ENCODE measurements at places on chromosomes 5 and 9.

DNA sequence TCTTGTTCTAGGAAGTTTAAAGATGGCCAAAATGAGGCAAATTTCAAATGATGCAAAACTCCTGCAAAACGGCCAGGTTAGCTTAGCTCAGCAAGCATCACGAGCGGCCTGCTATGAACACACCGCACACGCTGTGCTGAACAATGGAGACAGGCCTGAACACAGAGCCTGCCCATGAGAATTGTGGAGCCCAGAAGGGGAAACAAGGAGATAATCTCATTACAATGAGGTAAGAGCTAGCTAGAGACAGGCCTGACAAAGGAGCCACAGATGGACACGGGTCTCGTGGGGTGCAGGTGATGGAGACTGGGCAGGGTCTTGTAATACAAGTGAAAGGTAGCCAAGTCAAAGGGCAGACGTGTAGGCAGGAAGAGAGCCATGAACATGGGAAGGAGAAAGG, 50.2 kb downstream of the PSMB7 start:
- DNase-seq: no peak

DNA sequence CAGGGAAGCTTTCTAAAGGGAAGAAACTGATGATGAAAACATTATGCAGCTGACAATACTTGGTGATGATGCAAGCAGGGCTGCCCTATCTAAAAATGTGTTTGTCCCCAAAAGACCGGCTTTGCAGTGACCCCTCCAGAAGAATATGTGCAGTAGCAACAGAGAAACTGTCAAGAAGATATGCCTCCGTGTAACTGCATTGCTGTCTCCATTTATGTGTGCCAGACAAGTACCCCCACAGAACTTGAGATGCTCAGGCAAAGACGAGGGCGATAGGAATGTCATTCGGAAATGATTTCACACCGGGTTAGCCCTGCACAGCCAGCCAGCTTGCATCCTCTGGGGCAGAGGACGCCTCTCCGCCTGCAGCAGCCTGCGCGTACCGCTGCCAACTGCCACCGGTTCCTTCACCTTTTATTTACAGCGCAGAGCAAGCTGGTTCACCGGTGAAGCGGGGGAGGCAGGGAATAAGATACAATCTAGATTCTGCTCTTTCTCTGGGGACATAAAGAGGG, 2.0 kb downstream of the GABBR2 start:
- DNase-seq: no peak

DNA sequence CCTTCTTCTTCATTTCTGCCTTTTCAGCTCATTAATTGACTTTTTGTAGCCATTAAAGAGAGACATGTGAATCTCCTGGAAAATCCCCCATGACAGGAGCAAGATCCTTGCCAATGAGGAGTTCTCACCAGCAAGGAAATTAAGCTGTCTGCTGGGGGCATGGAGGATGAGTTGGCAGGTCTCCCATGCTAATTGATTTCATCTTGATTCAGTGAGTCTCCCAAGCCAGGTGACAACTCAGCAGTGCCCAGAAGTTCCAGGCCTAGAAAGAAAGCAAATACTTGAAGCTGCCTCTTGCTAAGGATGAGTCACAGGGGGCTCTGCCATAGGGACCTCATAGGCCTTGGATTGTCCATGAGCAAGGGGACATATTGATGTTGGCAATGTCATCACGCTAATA, 30.0 kb upstream of the ADRA1B start:
- no peak for DNase-seq

- DNase-seq: no peak
These were observed 284.1 kb downstream of the CTNND2 start for GRCh38 chr5:11620172-11620571.

GRCh38 chr9:137307255-137308056, 5.4 kb upstream of the NRARP start:
- no peak for DNase-seq

GRCh38 chr5:132451387-132451786, 39.2 kb downstream of the IRF1 start:
- DNase-seq: no peak

DNA sequence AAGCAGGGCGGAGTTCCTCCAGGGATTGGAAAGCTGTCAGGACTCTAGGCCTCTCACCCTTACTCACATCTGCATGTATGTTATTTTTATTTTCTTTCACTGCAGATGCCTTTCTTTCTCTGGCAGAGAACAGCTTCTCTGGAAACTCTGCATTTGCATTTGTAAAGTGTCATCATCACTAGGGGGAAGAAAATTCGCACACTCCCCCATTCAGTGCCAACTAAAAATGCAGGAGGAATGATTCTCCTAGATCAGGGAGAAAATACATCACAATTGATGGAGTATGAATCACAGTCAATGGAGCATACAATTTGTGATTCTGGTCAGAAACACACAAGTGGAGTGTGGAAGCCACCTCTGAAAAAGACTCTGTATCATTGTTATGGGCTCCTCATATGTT, 351.4 kb upstream of the FTMT start:
- DNase-seq: no peak

DNA sequence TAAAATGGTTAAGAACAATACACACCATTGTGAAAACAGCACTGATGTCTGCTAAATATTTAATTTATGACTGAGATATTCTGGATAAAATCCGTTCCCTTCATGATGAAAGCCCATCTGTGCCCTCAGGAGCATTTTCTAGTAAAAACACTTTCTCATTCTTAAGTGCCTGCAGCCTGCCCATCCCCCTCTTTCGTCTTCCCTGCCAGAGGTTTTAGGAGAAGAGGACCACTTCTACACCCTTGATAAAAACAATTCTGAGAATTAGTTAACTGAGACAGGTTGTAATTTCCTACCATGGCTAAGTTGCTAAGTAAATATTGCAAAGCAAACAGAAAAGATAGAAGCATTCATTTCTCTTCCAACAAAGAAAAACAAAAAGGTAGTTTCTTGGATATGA, 272.6 kb downstream of the ATPSCKMT start:
- DNase-seq: no peak

GRCh38 chr5:56145511-56145910, 87.6 kb downstream of the ANKRD55 start:
- no peak for DNase-seq

DNA sequence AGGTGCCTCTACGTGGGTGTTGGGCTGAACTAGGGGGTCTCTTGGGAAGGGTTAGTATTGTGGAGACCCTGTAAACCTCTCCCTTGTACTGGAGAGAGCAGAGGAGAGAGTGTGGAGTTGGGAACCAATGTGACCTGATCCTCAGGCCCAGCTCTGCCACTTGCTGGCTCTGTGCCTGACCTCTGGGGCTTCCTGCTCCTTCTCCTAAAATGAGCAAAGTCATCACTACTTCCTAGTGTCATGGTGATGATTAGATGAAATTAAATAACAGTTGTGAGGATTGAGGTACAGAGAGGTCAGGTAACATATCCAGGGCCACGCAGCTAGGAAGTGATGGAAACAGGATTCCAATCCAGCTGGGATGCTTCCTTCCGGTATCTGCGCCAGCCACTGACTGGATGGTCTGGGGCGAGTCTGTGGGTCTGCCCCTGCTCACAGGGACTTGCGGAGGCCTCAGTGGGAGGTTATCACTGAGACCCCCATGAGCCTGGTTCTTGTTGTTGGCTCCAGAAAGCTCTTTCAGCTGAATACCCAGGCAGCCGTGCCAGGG, 9.2 kb downstream of the GALNT10 start:
- no peak for DNase-seq

- peak; percentile 98 for DNase-seq
These were observed 11.8 kb upstream of the ACTBL2 start for GRCh38 chr5:57494104-57495098.

DNA sequence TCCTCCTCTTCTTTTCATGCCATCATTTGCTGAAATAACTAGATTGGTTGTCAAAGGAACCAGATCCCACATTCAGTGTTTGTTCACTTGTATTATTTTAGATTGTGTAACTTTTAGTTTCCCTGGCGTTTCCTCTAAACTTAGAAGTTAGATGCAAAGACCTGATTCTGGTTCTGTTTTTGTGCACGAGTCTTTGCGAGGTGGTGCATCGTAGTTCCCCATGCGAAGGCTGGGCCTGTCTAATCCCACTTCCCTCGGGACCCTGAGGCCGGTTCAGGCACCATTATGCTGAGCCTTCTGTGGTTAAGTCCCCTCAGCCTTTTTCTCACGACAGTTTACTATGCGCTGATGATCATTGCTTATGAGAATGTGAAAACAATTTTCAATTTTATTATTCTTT, 219.1 kb upstream of the OTULINL start:
- DNase-seq: no peak

- DNase-seq: peak; percentile 69
These were observed 86.3 kb downstream of the PRR16 start for GRCh38 chr5:120550358-120550757.

GRCh38 chr9:88268886-88269285, 119.4 kb upstream of the SPIN1 start:
- no peak for DNase-seq

DNA sequence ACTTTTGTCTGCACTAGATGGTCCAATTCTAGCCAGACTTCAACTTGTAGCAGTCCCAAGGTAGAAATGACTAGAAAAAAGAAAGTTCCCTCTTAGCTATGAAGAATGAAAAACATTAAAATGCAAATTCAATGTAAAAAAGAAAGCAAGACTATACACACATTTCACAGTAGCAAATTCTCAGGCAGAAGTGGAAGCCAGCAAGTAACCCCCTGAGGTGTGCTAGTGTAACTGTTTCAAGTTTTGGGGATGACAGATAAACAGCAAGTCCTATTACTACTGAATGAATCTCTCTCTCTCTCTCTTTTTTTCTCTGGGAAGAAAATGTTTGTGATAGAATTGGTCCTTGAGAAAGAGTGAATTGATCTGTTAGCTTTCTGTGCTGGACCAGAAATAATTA, 185.6 kb downstream of the EFNA5 start:
- no peak for DNase-seq
